GM12865 (cell line): ENCODE measurements at places on chromosomes 6 and 20.

DNA sequence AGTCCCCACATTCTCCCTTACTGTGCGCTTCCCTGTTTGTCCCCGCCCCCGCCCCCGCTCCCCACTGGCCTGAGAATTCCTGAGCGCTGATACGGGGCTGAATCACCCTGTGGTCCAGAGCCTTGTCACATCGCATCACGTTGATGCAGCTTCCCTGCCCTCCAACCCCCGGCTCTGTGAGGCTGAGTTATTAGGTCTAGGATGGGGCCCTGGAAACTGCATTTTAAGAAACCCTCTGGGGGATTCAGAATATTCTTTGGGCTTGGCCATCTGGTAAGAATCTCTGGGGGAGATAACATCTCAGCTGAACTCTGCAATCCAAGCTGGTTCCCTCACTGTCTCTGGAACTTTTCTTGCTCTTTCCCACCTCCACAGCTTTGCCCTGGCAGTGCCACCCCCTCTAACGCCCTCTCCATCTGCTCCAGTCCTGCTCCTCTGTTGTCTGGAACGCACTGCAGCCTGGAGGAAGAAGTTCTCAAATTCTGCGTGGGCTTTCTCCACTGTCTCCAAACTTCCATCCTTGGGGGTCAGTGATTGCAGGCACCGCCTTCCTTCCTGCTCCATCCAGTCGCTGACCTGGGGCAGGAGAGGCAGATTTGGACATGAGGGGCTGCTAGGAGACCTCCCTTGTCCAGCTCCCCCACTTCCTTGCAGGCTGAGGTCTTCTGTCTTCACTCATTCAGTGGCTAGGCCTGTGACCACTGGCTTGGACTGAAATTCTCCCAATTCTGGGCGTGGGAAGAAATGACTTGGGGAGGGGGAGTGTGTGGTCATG lies 42.6 kb downstream of the KIAA1755 start:
- DNase-seq, result no peak

DNA sequence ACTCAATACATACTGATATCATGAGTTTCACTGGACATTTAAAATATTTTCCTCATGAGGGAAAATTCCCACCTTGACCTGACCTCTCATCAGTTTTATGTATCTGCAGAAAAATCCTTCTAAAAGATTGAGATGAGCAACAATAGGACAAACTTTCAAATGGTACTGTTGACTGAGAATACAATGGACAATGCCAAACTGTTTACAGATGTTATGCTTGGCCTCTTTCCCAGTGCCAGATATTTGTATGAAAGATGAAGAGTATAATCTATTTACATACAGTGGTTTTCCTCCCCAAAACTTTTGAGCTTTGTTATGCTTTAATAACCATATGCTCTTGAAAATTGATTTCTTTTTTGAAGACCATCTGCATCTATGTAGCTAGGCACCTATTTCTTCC lies 245.1 kb upstream of the RSPO3 start:
- DNase-seq, result no peak

DNA sequence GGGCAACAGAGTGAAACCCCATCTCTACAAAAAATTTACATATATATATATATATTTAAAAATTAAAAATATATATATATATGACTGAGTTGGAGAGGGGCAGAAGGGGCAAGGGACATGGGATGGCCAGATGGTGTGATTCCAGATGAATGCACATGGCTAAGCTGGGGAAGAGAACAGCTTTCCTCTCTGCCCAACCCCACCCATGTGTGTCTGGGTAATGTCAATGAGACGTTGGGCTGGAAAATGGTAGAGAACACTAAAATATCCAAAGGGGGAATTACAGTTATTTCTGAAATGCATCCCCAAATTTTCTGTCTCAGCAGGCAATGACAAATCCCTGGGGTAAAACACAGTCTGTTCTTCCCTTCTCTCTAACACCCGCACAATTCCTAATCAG lies 31.2 kb upstream of the CCND3 start:
- no peak for DNase-seq

DNA sequence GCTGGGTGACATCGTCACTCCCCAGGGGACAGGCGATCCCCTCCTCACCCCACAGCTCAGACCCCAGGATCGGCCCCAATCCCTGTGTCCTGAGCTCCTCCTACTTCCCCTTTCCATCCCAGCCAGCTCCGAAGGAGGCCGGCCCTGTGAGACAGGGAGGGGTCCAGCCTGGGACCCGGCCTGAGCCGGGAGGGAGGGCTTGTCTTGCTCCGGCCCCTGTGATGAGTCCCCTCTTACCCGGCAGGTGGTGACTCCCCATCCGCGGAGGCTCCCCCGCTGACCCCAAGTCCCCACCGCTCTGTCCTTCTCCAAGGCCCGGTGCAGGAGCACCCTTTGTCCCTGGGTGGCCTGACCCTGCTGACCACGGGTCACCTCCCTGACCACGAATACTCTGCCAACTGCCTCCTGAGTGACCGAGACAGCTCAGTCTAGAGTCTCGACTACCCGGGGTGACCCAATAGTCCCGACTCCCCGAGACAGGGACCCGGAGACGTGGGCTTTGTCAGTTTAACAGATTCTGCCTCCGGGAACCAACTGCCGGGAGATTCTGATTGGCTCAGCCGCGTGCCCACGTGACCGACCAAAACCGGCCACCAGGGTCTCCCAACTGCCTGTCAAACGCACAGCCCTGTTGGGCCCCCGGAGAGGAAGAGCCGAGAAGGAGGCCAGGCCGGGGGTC lies 187.4 kb upstream of the PROKR2 start:
- peak; percentile 49 for DNase-seq

- DNase-seq, result no peak
These were observed 215.4 kb upstream of the DEFB112 start for GRCh38 chr6:50264995-50265571.

GRCh38 chr20:57458400-57459160 lies 66.4 kb downstream of the CTCFL start:
- DNase-seq, result no peak

- no peak for DNase-seq
These were observed 114.3 kb upstream of the JAG1 start for GRCh38 chr20:10788055-10788454.

DNA sequence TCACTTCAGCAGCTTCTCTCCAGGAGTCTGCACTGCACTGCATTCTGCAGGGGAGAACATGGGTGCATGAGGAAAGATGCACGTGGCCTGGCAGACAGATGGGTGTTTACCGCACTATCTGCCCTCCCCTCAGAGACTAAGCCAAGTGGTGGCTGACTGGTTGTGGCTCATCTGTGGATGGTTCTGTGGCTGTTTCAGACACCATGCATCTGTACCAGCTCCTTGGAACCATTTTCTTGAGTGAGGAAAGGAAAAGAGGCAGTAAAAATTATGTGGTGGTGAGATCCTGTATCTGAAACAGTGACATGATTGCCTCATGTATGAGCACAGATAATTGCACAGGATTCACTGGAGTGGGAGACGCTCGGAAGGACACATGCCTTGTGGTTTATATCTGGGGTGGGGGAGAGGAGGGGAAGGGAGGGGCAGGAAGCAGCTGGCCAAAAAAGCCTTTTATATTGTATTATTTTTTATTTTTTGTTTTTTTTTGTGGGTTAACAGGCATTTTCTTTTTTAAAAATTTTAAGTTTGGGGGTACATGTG lies 161.7 kb downstream of the ERMARD start:
- no peak for DNase-seq

- DNase-seq, result no peak
These were observed 144.0 kb downstream of the CDC5L start for GRCh38 chr6:44531442-44532015.

DNA sequence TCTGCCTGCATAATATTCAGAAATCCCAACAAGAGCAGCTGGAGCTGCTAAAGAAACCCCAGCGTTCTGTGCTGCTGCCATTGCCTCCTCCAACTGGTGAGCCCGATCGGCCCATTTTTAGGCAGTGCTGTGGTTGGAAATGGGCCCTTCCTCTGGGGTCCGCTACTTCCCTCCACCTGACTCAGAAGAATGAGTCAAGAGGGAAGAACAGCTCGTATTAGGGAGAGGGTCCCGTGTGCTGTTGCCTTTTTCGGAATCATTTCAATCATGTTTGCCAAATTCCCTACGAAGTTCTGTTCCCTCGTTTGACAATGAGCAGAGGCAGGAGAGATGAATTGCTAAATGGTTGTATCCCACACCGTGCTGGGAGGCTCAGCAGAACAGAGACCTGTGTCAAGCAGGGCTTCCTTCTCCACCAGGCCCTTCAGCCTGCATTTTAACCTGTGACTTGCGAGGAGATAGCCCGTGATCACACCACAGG lies 38.4 kb downstream of the THBS2 start:
- no peak for DNase-seq

DNA sequence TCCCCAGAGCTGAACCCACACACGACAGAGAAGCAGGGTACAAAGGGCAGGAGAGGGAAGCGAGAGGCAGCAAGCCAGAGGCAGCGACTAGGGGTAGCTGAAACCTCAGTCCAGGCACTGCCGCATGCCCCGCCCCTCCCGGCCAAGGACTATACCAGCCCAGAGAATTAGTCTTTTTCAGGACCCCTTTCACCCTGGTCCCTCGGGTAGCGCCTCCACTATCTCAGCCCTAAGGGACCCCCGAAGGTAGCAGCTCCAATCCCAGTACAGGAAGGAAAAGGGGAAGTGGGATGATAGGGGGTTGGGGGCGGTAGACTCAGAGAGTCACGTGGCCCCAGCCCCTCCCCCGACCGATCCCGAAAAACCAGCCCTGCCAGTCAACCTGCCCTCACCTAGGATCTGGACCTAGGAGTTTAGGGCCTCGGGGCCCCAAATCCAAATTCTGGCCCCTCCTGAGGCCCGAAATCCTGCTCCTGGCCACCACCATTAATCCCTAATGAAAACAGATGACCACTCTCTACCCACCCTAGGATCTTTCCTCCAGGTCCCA lies 1.3 kb downstream of the RGL2 start:
- DNase-seq, result no peak

DNA sequence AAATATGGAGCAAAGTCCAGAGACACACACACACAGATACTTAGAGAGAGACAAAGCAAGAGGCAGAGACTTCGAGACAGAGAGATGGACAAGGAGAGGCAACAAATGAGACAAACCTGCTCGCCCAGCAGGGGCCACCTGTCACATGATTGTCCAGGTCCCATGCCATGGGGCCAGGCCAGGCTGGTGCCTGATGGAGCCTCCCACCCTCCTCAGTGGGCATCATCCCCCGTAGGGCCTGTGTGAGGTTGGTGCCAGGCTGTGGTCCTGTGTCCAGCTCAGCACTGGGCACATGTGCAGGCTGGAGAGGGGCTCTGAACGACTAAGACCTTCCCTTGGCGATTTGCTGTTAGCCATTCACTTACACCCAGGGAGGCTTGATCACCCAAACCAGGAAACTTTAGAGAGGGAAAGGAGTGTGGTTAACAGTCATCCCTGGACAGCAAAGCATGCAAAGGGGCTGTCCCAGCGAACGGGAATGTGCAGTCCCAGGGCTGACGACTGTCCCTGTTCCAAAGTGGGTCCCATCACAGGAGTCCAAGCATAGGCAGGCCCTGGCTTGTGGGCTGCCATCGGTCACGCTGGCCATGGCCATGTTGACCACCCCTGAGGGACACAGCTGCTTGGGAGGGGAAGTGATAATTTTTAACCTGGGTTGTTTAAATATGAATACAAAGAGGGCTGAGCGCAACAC lies 38.4 kb upstream of the PHACTR3 start:
- DNase-seq, result no peak

- DNase-seq, result no peak
These were observed 378.5 kb upstream of the TSHZ2 start for GRCh38 chr20:52593654-52594053.

- DNase-seq, result no peak
These were observed 43.8 kb downstream of the TAF4 start for GRCh38 chr20:62021793-62022385.

DNA sequence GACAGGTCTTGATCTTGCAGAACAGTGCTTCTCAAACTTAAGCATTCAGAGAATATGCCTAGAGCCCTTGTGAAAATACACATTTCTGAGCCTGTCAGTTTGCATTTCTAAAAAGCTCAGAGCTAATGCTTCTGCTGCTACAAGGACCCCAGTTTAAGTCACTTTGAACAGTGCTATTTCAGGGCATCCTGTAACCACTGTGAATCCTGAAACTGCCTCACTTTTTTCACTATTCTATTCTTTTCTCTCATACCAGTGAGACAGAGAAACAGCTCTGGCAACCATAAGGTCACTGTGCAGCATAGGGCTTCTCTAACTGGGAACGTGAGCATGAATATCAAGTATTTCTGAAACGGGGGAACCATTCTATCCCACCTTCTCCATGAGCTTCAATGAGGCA lies 51.2 kb downstream of the LGSN start:
- peak; percentile 60 for DNase-seq

- DNase-seq, result peak; percentile 13
These were observed 21.3 kb downstream of the MTFR2 start for GRCh38 chr6:136228814-136229213.

DNA sequence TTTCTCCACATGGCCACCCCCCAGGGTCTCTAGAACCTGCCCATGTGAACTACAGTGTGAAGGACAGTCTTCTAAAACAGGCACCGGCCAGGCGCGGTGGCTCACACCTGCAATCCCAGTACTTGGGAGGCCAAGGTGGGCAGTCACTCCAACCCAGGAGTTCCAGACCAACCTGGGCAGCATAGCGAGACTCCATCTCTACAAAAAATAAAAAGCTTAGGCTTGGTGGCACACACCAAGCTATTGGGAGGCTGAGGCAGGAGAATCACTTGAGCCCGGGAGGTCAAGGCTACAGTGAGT lies 13.7 kb downstream of the ACSS1 start:
- DNase-seq, result no peak

DNA sequence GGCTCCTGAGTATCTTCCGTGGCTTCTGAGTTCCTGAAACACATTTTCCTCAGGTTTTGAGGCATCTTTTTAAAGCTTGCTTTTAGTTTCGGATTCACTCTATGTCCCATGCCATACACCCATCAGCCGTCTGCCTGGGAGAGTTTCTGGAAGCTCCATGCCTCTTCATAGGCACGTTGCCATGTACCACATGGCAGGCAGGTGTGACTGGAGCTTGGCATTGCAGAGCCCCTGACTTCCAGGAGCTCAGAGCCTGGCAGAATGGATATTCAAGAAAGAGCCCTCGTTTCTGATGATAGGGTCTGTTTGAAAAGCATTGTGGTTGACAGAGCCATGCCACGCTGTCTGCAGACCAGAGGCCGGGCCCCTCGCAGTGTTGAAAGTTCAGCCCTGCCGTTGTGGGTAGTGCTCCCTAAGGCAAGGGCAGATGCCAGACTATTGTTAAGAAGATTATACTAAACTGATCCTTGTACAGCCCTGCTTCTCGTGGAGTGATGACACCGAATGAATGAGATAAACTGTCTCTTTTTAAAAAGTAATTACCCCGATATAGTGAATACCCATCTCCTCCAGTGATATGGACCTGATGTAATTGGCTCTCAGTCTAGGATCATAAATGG lies 100.0 kb downstream of the RPP40 start:
- DNase-seq, result no peak

GRCh38 chr6:37479266-37479854 lies 20.3 kb downstream of the CCDC167 start:
- DNase-seq, result no peak

- no peak for DNase-seq
These were observed 4.0 kb downstream of the SLC32A1 start for GRCh38 chr20:38728191-38728781.

- DNase-seq, result peak; percentile 72
These were observed 70.7 kb upstream of the PRSS16 start for GRCh38 chr6:27176523-27177484.
